ENCODE measurements at places on chromosomes 3 and 15. TPM values are rescaled to one million over a fixed set of nuclear protein-coding genes. Genes with fewer than 3 reads are reported as not detected.

DNAH1 gene
- polyA plus RNA-seq: 9.0 TPM

AADAC gene
- polyA plus RNA-seq: 1.7 TPM

SCN5A gene
- 0.09 TPM for polyA plus RNA-seq

GABRR3 gene
- polyA plus RNA-seq: 0.02 TPM

MORC1 gene
- polyA plus RNA-seq: 0.27 TPM

GOLGA6L10 gene
- polyA plus RNA-seq: 5.1 TPM

LIPC gene
- polyA plus RNA-seq: 2.0 TPM

GOLGA8J gene
- polyA plus RNA-seq: 0.05 TPM

GABRB3 gene
- polyA plus RNA-seq: 1.9 TPM

TLR9 gene
- 0.59 TPM for polyA plus RNA-seq

ITPR1 gene
- 36.6 TPM for polyA plus RNA-seq

NDN gene
- polyA plus RNA-seq: 21.5 TPM

GALNT15 gene
- polyA plus RNA-seq: 41.2 TPM

AAGAB gene
- 23.2 TPM for polyA plus RNA-seq

TM4SF1 gene
- 38.8 TPM for polyA plus RNA-seq

TRPM1 gene
- 0.02 TPM for polyA plus RNA-seq

SCAANT1 gene
- not detected for polyA plus RNA-seq

LRRC3B gene
- polyA plus RNA-seq: 0.50 TPM

Measured in thymus (tissue), 14 donors.